ENCODE measurements at places on chromosomes 12 and 14.

DNA sequence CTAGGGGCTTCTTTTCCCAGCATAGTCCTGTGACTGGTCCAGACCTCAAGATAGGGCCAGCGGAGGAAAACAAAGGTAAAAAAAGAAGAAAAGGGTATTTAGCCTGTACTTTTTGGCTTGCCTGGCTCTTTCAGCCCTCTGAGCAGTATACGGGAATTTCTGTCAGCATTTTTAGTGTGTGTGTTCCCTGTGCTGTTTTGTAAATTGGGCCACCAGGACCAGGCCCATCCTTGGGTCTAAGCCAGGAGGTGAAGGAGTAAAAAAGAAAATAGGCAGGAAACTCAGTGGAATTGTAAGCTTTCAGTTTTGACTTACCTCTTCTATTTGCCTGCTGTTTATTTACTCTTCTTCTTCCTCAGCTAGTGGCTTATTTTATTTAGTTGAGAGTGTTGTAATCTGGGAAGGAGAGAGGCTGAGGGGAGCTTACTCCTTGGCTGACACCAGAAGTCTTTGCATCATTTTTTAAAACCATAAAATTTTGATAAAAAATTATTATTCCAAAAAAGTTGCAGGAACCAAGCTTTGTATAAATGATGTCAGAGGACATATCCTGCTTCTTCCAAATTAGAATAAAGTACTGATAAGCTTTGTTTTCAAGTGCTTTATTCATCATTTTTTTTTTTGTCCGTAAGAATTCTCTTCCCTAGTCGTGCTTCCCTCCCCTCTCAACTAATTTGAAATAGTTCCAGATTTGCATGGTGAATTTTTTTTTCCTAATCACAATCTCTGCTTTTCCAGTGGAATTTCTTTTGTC, 63.7 kb downstream of the DIP2B start:
- no peak for DNase-seq

GRCh38 chr14:56208520-56208919, 90.3 kb downstream of the PELI2 start:
- no peak for DNase-seq

- no peak for DNase-seq
These were observed 31.2 kb downstream of the NUAK1 start for GRCh38 chr12:106107566-106107965.

DNA sequence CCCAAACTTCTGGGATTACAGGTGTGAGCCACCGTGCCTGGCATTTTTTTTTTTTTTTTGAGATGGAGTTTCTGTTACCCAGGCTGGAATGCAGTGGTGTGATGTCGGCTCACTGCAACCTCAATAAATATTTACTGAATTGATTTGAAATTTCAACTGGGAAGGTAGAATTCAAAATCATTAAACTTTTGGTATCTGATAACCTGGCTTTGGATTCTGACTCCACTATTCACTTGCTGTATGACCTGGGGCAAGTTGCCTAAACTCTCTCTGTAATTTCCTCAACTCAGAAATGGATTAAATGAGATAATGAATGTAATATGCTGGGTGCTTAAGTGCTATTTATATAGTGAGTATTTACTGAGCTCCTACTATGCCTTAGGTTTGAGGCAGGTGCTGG, 8.7 kb upstream of the METAP2 start:
- no peak for DNase-seq

DNA sequence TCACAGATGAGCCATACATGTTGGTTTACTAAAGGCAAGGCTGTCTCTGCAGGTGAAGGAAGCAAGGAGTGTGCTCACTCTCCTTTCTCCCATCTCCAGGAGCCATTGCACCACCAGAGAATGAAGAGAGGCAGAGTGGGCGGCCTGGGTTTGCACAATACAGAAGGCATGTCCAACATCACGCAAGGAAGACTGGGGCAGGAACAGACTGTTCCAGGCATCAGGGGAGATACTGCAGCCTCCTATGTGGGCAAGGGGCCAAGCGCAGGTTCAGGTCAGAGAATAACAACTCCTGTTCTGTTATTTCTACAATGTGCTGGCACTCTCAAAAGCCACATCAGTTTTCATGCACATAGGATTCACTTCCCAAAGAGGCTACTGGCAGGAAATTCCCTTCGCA, 1.7 kb upstream of the TMEM229B start:
- no peak for DNase-seq

DNA sequence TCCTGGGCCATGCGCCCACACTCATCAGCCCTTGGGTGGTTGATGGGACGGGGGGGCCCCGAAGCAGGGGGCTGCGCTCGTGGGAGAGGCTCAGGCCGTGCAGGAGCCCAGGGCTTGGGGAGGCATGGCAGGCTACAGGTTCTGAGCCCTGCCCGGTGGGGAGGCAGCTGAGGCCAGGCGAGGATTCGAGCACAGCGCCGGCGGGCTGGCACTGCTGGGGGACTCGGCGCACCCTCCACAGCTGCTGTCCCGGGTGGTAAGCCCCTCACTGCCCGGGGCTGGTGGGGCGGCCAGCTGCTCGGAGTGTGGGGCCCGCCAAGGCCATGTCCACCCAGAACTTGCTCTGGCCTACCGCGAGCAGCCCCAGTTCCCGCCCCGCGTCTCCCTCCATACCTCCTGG, 295.8 kb upstream of the SEL1L start:
- no peak for DNase-seq

GRCh38 chr12:113373969-113374368, 15.6 kb downstream of the PLBD2 start:
- DNase-seq, result no peak

DNA sequence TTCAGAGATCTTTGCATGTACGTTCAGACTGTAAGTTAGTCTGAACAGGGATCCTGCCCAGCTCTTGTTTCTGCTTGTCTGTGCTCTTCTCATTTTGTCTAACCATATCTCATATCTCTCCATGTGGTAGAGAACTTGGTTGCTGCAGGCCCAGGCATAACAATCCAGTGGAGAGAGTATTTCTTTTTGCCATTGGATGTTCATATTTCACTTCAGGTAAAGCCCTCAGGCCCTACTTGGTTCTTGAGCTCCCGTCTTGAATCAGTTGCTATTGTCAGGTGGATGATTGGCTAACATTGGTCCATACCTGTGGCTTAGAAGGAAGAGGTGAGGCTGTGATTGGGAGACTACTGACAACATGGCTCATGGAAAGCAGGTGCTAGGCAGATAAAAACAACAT, 357.7 kb upstream of the FLRT2 start:
- DNase-seq, result no peak

- DNase-seq, result no peak
These were observed 7.3 kb upstream of the GALNT9 start for GRCh38 chr12:132336451-132337413.

All from stimulated activated CD4-positive, alpha-beta T cell treated with anti-CD3 and anti-CD28 coated beads, Interleukin-15, amount 100 ng/mL, for 24 hours (primary cell).